ENCODE measurements at places on chromosomes 3 and 15. TPM values are rescaled to one million over a fixed set of nuclear protein-coding genes. Genes with fewer than 3 reads are reported as not detected.

ARPIN gene
- total RNA-seq, result 8.7 TPM

NEK10 gene
- 6.2 TPM for total RNA-seq

- peak; percentile 25 for DNase-seq
- H3K36me3 ChIP-seq, result peaks cover 9% of the 10 kb centered on the region
- peaks cover 96% of the 10 kb centered on the region for H3K4me1 ChIP-seq
- peak overlapping the region; percentile 13 for H3K4me3 ChIP-seq
- peaks cover 1% of the 10 kb centered on the region for H3K27me3 ChIP-seq
Measured at GRCh38 chr15:60970246-60971170, 258.6 kb downstream of the RORA start.

KBTBD12 gene
- total RNA-seq, result not detected

DNA sequence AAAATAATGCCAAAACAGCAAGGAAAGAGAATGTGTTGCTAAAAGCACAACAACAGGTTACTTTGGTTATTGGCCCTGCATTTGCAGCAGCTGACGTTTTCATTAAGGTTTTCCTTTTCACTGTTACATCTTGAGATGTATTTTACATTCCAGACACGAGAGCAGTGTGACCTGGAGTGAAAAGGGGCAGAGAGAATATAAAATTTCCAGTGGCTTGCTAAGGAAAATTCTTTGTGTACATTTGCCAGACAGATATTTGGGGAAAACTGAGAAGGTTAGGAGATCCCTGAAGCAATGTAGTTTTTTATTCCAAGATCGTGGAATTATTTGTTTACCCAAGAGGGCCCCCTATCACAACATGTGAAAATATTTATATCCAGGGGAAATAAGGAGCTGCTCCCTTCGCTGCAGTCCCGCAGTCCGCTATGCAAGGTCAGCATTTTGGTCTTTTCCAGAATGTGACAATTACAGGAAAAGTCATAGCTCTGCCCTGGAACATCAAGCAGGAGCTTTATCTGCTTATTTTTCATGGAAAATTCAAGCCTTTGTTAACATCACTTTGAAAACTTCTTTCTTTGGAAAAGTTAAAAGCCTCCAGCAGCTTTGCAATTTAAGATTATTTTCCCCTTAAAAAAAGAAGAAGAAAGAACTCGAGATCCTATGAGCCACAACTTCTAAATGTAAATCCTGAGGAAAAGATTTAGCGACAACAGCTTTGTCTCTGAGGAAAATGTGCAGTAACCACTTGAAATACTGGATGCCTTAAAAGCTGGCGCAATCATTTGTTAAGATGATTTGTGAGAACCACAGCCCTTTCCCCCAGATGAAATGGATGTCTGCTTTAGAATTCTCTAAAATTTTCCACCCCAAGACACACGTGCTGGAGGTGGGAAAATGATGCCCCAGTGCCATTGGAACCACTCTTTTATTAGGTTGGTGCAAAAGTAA lies 256.4 kb upstream of the TPM1 start:
- peaks cover 14% of the 10 kb centered on the region for H3K36me3 ChIP-seq
- no peak overlapping the region for H3K4me3 ChIP-seq
- no peaks in the 10 kb centered on the region for H3K27me3 ChIP-seq

- no peaks in the 10 kb centered on the region for H3K4me1 ChIP-seq
- H3K27me3 ChIP-seq, result peaks cover 13% of the 10 kb centered on the region
- H3K27ac ChIP-seq, result no peak overlapping the region
- peak; percentile 39 for DNase-seq
Measured at GRCh38 chr15:70559265-70560239, 203.8 kb downstream of the UACA start.

HDC gene
- not detected for total RNA-seq

SUCNR1 gene
- not detected for total RNA-seq

MKRN3 gene
- not detected for total RNA-seq

GRCh38 chr3:102449341-102449740 lies 14.5 kb downstream of the ZPLD1 start:
- H3K27me3 ChIP-seq, result no peaks in the 10 kb centered on the region
- DNase-seq, result no peak
- no peak overlapping the region for H3K4me3 ChIP-seq
- H3K36me3 ChIP-seq, result no peaks in the 10 kb centered on the region
- H3K27ac ChIP-seq, result no peak overlapping the region

RABL3 gene
- total RNA-seq, result 35.3 TPM

- no peak for DNase-seq
- H3K27ac ChIP-seq, result no peak overlapping the region
- H3K4me3 ChIP-seq, result no peak overlapping the region
- H3K27me3 ChIP-seq, result no peaks in the 10 kb centered on the region
Measured at GRCh38 chr3:71067977-71068654, 515.4 kb downstream of the FOXP1 start.

TRPC1 gene
- 10.6 TPM for total RNA-seq

DNA sequence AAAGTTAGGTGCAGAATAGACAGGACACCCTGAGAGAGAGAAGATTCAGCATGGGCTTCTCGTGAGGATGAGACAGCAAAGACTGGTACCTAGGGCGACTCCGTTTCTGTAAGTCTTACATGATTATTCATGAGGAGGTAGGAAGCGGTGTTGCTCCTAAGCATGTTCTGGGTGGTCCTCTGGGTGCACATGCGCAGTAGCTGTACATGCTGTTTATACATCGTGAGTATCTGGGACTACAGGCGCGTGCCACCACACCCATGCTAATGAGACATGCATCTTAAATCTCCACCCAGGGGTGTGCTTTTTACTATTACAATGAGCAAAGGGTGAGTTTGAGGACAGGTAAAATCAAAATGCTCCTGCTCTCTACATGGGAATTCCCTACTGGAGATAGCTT lies 12.3 kb downstream of the ALPK3 start:
- peaks cover 6% of the 10 kb centered on the region for H3K4me1 ChIP-seq
- no peak overlapping the region for H3K4me3 ChIP-seq
- DNase-seq, result no peak
- H3K27ac ChIP-seq, result no peak overlapping the region

GRCh38 chr3:124137216-124137615 lies 145.3 kb upstream of the ROPN1 start:
- no peaks in the 10 kb centered on the region for H3K4me1 ChIP-seq
- H3K27ac ChIP-seq, result no peak overlapping the region
- no peaks in the 10 kb centered on the region for H3K36me3 ChIP-seq
- DNase-seq, result no peak

- no peaks in the 10 kb centered on the region for H3K27me3 ChIP-seq
- H3K27ac ChIP-seq, result no peak overlapping the region
- H3K36me3 ChIP-seq, result 0 out of 2 replicates have a peak, but pooled peaks cover 5% of the 10 kb centered on the region
- DNase-seq, result no peak
Measured at GRCh38 chr3:114508208-114508607, 214.4 kb downstream of the TIGIT start.

SST gene
- total RNA-seq, result not detected

GRCh38 chr3:14508966-14509795 lies 31.0 kb downstream of the GRIP2 start:
- no peaks in the 10 kb centered on the region for H3K36me3 ChIP-seq
- DNase-seq, result no peak
- no peak overlapping the region for H3K27ac ChIP-seq
- peaks cover 26% of the 10 kb centered on the region for H3K27me3 ChIP-seq
- H3K4me1 ChIP-seq, result no peaks in the 10 kb centered on the region
- H3K4me3 ChIP-seq, result no peak overlapping the region

- no peak overlapping the region for H3K27ac ChIP-seq
- no peak for DNase-seq
- H3K27me3 ChIP-seq, result peaks cover 2% of the 10 kb centered on the region
- no peaks in the 10 kb centered on the region for H3K36me3 ChIP-seq
- no peak overlapping the region for H3K4me3 ChIP-seq
Measured at GRCh38 chr3:16233806-16234205, 30.9 kb downstream of the DPH3 start.

GRCh38 chr3:8848696-8849131 lies 79.3 kb upstream of the OXTR start:
- H3K4me1 ChIP-seq, result peaks cover 96% of the 10 kb centered on the region
- H3K27ac ChIP-seq, result peak overlapping the region; percentile 98
- H3K36me3 ChIP-seq, result peaks cover 28% of the 10 kb centered on the region
- peaks cover 2% of the 10 kb centered on the region for H3K27me3 ChIP-seq
- peak overlapping the region; percentile 61 for H3K4me3 ChIP-seq
- DNase-seq, result peak; percentile 92

SLC9C1 gene
- total RNA-seq, result not detected

- no peak overlapping the region for H3K27ac ChIP-seq
- peaks cover 6% of the 10 kb centered on the region for H3K27me3 ChIP-seq
- peak; percentile 50 for DNase-seq
- no peak overlapping the region for H3K4me3 ChIP-seq
- H3K36me3 ChIP-seq, result no peaks in the 10 kb centered on the region
- H3K4me1 ChIP-seq, result peaks cover 10% of the 10 kb centered on the region
Measured at GRCh38 chr3:81352867-81353266, 408.6 kb downstream of the GBE1 start.

DNAH12 gene
- not detected for total RNA-seq

DNA sequence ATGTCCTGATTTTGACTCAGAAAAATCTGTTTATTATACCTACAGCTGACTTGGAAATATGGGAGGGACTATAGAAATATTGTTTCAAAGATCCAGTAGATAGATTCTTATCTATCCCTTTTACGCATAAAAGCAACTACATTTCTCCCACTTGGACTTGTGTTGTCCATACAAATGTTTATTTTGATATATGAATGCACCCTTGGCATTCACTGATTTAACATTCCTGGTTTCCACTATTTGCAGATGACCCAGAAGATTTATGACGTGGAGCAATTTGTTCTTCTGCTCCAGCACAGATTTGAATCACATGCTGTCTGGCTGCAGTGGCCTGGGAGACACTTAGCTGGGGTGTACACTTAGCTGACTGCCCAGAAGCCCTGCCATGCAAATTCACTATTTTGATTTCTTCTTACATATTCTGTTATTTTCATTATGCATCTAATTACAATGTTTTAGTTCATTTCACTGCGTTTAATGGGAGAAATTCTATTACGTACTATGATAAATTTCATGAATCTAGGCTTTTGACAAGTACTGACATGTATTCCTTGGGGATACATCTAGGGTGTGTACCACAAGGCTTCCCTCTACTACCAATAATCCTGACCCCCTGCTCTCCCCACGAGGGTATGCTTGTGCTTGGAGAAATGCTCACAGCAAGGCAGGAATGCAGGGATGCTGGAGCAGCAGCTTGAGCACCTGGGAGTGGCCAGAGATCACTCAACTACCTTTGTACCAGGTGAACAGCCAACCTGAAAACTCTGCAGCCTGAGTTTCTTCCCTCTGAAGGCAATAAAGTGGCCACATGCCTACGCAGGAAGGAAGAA lies 223.6 kb upstream of the TBL1XR1 start:
- H3K4me3 ChIP-seq, result peak overlapping the region; percentile 41
- DNase-seq, result peak; percentile 77

Data from HFFc6 (cell line).